ENCODE measurements at places on chromosomes 3 and 15.

- no peak for DNase-seq
These were observed 5.1 kb upstream of the TM6SF1 start for GRCh38 chr15:83102346-83102745.

GRCh38 chr3:84680700-84681099 is 278.1 kb upstream of the CADM2 start:
- DNase-seq = no peak

- no peak for DNase-seq
These were observed 54.1 kb downstream of the GUCA1C start for GRCh38 chr3:108899530-108899929.

GRCh38 chr15:83108266-83109219 is 1.1 kb downstream of the TM6SF1 start:
- no peak for DNase-seq

GRCh38 chr15:84741121-84741520 is 7.3 kb upstream of the ZNF592 start:
- DNase-seq = no peak

DNA sequence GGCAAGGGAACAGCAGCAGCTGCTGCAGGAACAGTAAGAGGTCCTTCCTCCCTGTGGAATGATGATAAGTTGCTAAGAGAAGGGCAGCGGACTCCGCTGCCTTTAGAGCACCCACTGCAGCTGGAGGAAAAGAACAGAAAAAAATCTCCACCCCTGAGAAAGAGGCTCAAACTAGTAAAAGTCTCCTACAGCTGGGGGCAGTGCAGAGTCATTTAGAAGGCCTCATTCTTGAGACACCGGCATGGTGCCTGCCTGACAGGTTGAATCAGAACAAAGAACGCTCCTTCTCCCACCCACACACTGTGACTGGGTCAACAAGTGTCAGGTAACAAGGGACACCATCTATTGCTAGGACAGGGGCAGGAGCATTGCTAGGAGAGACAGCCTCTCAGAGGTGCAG is 188.4 kb downstream of the ABHD5 start:
- DNase-seq = no peak

- DNase-seq = no peak
These were observed 97.4 kb downstream of the LRRK1 start for GRCh38 chr15:101016581-101016980.

GRCh38 chr15:69469467-69470201 is 17.0 kb downstream of the RPLP1 start:
- DNase-seq = no peak

DNA sequence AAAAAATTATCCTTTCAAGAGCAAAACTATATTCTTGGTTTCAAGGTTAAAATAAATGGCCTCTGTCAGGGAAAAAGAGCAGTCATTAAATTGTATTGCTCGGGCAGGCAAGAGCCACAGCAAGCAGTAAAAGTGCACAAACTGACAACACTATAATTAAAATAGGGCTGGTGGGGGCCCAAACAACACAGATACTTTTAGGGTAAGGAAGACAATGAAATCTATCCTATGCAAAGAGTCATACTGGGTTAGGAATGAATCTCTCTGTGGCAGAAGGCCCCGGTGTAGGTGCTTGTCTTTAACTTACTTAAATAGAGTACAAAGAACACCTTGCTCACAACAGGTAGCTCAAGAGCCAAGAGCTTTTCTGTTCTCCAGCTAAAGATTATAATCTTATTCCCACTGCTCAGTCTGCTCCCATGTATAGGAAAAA is 94.7 kb downstream of the DLG1 start:
- no peak for DNase-seq

GRCh38 chr15:40878785-40879184 is 4.8 kb upstream of the RHOV start:
- DNase-seq = no peak

- no peak for DNase-seq
These were observed 28.6 kb upstream of the VPS8 start for GRCh38 chr3:184783319-184783718.

- DNase-seq = no peak
These were observed 605.5 kb downstream of the FHIT start for GRCh38 chr3:60645801-60646200.

DNA sequence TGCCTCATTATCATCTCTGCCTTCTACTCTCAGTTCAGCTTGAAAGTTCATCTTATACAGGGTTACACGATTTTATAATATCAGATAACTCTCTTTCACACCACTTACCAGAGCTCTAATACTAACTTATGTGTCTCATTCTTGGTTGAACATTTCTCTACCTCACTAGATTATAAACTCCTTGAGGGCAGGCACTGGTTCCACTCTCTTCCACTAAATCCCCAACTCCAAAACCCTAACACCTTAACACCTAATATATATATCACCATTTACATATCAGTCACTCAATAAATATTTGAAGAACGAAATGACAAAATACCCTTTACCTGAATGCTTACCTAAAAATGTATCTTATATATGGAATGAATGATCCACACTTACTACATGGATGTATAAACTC is 977.2 kb downstream of the FHIT start:
- DNase-seq = no peak

DNA sequence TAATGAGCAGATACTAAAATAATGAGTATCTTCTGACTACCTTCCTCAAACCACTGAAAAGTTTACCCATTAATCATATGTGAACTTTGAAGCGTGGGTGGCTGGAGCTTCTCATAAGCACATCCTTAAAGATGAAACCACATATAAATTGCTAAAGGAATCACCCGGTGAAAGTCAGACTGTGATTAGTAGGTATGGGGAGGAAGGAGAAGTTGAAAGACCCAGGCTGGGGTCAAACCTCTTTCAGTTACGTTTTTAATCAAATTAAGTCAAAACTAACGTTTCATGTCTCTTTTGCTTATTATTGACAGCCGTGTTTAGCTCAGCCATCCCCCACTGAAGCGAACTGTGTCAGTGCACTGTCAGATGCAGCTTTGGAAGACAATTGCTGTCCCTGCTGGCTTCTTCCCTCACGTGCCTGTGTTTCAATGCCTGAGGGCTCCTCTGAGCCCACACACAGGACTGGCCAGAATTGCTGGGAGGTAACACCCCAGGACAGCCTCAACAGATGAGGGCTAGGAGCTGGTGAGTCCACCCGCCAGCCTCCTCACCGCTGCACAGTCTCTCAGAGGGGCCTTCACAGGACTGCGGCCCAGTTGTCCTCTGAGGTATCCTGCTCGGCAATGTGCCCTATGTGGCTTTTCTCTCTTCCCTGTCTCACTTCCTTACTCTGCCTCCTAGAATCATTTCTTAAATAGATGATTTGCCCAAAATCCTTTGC is 29.3 kb upstream of the SH3BP5 start:
- no peak for DNase-seq

DNA sequence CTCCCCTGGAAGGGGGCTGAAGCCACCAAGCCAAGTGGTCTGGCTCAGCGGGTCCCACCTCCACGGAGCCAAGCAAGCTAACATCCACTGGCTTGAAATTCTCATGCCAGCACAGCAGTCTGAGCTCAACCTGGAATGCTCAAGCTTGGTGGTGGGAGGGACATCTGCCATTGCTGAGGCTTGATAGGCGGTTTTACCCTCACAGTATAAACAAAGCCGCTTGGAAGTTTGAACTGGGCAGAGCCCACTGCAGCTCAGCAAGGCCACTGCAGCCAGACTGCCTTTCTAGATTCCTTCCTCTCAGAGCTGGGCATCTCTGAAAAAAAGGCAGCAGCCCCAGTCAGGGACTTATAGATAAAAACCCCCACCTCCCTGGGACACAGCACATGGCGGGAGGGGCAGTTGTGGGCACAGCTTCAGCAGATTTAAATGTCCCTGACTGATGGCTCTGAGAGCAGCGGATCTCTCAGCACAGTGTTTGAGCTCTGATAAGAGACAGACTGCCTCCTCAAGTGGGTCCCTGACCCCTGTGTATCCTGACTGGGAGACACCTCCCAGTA is 23.2 kb upstream of the IGSF10 start:
- no peak for DNase-seq

DNA sequence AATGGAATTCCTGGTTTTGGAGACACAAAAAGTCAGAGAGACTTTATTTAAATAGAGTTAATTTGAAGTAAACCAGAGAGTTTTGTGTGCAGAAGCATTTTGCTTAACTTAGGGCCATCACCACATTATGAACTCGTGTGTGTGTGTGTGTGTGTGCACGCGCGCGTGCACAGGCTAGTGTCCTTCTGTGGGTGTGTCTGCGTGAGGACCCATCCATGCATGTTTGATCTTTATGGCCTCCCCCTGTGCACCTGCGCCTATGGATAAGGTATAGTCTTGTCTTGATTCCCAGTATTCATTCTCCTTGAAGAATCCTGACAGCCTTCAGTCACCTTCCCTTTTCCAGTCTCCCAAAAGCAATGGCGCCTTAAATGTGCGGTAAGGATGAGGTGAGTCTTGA is 26.0 kb downstream of the MUC20 start:
- no peak for DNase-seq
